Cardiac septum (tissue), 1 donor: ENCODE measurements at places on chromosomes 12 and 14. TPM values are rescaled to one million over a fixed set of nuclear protein-coding genes. Genes with fewer than 3 reads are reported as not detected.

The REM2 gene
- 0.19 TPM for total RNA-seq

The SELPLG gene
- total RNA-seq: 3.1 TPM

The DDX11 gene
- 3.4 TPM for total RNA-seq

The CHURC1 gene
- 82.6 TPM for total RNA-seq

The CMKLR1 gene
- total RNA-seq: 21.0 TPM

The AGAP2 gene
- 6.1 TPM for total RNA-seq

The ESPL1 gene
- total RNA-seq: 0.16 TPM

The EXOC3L4 gene
- 0.46 TPM for total RNA-seq

The GLIPR1L1 gene
- total RNA-seq: not detected

The ZNF219 gene
- 51.1 TPM for total RNA-seq

The TBX3 gene
- 17.1 TPM for total RNA-seq

The C12orf50 gene
- total RNA-seq: 0.05 TPM

The PTPRR gene
- total RNA-seq: 0.65 TPM

The CABP1 gene
- 2.8 TPM for total RNA-seq

The SLC38A4 gene
- total RNA-seq: not detected

The ABHD12B gene
- not detected for total RNA-seq

The SAMD15 gene
- 0.11 TPM for total RNA-seq

The REP15 gene
- 3.6 TPM for total RNA-seq

The KRAS gene
- total RNA-seq: 11.2 TPM

The OTX2 gene
- total RNA-seq: not detected

The FAR2 gene
- 3.3 TPM for total RNA-seq

The PAPLN gene
- 1.3 TPM for total RNA-seq

The AICDA gene
- total RNA-seq: 0.13 TPM

The B3GNT4 gene
- total RNA-seq: not detected

The EFS gene
- 3.7 TPM for total RNA-seq

The NELL2 gene
- total RNA-seq: 1.3 TPM

The FAM186B gene
- total RNA-seq: 0.48 TPM

The GSC gene
- total RNA-seq: 0.43 TPM

The TPPP2 gene
- 0.73 TPM for total RNA-seq

The HOMEZ gene
- 9.0 TPM for total RNA-seq

The LRRC10 gene
- 30.3 TPM for total RNA-seq

The ANO4 gene
- 0.30 TPM for total RNA-seq

The PTPN6 gene
- 7.0 TPM for total RNA-seq

The MARS1 gene
- total RNA-seq: 89.2 TPM

The CFL2 gene
- total RNA-seq: 673 TPM

The AQP6 gene
- total RNA-seq: not detected

The EGLN3 gene
- 326 TPM for total RNA-seq
